Stimulated activated CD4-positive, alpha-beta T cell treated with anti-CD3 and anti-CD28 coated beads, Interleukin-12 subunit alpha, Interleukin-12 subunit beta, amount 100 ng/mL, for 4 hours (primary cell): ENCODE measurements at places on chromosomes 3 and 15.

DNA sequence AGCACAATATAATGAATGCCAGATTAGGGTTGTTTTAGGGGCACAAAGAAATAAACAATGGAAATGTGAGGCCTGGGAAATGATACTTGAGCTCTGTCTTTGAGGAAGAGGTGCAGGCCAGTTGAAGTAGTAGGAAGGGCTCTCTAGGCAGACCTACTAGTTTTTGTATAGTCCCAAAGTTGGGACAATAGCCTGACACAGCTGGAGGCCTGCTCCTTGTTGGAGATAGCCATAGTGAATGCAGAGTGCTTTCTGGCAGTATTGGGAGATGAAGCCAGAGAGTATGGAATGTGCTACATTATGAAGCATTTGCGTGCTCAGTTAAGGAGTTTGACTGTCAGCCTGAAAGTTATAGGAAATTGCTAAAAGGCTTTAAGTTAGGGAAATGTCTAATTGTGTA, 251.2 kb upstream of the ZPLD1 start:
- no peak for DNase-seq

GRCh38 chr3:128489674-128489926, 3.4 kb downstream of the GATA2 start:
- no peak for DNase-seq

DNA sequence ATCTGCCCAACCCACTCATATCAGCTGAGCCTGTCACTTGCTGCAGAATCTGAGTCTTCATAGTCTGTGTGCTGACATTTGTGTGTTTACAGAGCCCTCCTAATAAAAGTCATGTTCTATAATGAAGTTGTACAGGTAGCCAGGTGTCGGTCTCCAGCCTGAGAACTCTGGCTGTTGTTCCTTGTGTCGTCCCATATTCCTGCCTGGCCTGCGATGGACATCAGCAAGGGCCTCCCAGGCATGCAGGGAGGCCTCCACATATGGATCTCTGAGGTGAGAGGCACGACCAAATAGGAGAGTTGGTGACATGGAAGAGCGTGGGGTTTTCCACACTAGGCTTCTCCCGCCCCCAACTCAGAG, 2.9 kb downstream of the VILL start:
- DNase-seq, result no peak

GRCh38 chr3:149657321-149657925, 402 bp downstream of the WWTR1 start:
- peak; percentile 4 for DNase-seq

- peak; percentile 62 for DNase-seq
Measured at GRCh38 chr15:24954783-24955530, at the start of the genes SNRPN and SNURF. TSS of gene SNRPN (plus strand) at chr15:24954987. CDS start at chr15:24974454, 19,467 bp downstream. TSS of gene SNURF (plus strand) at chr15:24954987. CDS start at chr15:24955049, 62 bp downstream.

DNA sequence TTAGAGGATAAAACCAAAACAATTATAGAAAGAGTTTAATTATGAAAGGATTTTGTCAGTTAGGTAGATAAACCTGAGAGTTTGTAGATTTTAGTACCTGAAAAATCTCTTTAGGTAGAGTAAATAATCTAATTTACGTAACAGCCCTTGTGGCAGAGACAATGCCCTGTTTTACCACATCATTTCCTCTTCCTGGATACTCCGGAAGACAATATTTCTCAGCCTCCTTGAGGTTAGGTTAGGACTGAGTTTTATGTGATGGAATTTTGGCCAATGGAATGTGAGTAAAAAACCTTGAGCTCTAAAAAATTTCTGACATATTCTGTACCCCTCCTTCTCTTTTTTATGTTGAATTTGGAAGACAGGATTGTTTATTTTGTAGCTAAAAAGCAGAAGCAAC, 50.7 kb upstream of the TPRG1 start:
- no peak for DNase-seq

- DNase-seq, result no peak
Measured at GRCh38 chr3:180926526-180926925, 14.1 kb downstream of the FXR1 start.

DNA sequence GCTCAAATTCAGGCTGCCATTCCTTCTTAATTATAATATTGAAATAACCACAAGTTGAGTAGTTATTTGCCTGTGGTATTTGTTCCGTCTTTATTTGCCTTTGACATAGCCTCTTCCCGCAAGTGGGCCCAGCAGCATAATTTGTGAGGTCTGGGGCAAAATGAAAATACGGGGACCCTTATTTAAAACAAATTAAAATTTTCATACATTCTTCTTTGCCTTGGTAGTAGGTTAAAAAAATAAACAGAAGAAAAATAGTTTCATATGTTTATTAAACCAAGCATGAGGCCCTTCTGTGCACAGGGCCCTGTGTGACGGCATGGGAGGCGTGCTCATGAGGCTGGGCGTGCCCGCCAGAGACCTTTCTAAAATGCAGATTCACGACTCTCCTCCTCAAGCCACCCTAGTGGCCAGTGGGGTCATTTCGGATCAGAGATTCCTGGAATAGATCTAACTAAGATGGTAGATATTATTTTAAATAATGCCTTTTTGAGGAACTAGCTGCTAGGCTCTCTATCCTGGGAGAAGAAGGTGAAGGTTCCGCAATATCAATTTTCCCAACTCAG, 35.4 kb downstream of the MASP1 start:
- DNase-seq, result no peak

- DNase-seq, result no peak
Measured at GRCh38 chr3:87949189-87949878, 109.5 kb downstream of the CGGBP1 start.

- no peak for DNase-seq
Measured at GRCh38 chr15:71195242-71195641, 80.0 kb downstream of the THSD4 start.

DNA sequence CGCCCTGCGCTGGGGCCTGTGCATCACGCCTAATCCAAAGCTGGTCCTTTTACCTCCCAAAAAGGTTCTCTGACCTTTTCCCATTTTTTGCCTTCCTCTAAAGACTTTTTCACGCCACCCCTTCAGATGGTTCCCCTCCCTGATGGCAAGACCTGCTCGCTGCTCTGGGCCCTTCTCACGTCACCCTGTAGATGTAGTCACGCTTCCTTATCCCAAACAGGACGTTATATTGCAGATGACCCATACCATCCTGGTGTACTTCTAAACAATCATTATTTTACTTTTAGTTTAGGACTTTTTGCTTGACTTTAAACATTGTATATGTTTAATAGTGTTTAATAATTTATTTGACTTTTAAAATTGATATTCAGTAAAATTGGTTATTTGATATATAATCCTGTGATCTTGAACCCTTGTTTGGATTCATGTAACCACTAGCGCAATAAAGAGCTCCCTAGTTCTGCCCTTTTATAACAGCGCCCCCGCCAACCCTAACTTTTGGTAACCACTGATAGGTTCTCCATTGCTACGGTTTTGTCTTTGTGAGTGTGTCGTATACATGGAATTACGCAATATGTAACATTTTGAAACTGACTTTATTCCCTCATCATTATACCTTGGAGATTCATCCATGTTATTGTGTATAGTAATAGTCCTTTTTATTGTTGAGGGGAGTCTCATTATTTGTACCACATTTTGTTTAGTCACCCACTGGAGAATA, 159.0 kb upstream of the CHRNA7 start:
- DNase-seq, result no peak

DNA sequence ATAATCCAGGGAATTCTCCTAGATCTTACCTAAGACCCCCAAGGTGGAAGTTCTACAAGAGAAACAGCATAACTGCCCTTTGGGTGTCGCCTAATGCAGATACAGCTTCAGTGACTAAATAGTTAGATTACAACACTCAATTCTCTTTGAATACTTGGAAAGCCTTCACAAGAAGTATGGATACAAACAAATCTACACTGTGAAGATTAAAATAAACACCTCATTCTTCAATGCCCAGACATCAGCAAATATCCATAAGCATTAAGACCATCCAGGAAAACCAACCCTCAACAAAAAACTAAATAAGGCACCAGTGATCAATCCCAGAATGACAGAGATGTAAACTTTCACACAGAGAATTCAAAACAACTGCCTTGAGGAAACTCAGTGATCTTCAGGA, 963.2 kb downstream of the PLOD2 start:
- DNase-seq, result no peak

- DNase-seq, result no peak
Measured at GRCh38 chr15:81492969-81493645, 119.1 kb upstream of the TMC3 start.

DNA sequence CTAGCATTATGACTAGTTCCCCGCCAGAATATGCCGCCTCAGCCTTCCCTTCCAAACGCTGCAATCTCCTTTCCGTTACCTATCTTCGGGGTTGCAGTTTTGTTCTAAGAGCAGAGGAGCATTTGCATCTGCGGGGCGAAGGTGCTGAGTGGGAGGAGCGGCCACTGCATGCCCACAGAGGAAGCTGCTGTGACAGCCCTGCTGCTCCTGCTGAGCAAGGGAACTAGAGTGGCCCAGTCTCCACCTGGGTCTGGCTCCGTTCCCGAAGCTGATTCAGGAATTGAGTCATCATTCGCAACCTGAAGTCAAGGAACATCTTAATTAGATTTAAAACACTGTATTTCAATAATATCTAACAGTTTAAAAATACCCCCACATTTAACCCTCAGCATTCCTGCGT, 98.2 kb upstream of the TJP1 start:
- no peak for DNase-seq

- DNase-seq, result no peak
Measured at GRCh38 chr3:126057936-126058335, 26.0 kb downstream of the SLC41A3 start.

- DNase-seq, result no peak
Measured at GRCh38 chr3:147462856-147463255, 53.7 kb downstream of the ZIC1 start.

- no peak for DNase-seq
Measured at GRCh38 chr15:27486051-27486450, 515.1 kb downstream of the GABRG3 start.

GRCh38 chr3:148992027-148992634, 791 bp downstream of the GYG1 start:
- DNase-seq, result no peak

GRCh38 chr3:32989171-32989570, 37.7 kb downstream of the CCR4 start:
- no peak for DNase-seq

DNA sequence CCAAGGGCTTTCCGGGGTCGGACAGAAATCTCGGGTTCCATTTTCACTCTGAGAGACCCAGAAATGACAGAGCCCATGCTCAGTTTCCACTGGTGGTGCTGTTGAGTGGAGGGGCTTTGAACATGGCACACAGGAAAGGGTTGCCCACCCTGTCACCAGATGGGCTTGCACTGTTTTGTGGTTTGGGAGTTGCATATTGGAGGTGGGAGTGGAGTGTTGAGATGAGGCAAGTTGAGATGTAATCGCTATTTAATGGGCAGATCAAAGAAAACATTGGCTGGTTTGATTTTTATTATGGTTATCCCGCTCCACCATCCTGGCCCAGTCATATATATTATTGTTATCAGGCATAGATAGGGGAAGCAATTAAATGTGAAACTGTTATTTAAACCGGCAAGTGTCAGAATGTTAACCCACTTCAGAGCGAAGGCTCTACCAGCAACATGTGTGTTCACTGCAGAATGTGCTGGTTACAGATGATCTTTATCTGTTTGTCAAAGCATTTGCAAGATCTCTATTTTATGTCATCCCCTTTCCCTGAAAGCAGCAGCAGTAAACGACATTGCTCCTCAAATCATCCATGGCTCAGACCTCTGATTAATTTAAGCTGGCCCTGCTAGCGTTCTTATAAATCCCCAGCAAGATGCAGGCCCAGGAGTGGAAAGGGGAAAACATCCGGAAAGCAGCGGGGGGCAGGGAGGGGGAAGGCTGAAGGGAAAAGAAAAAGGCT, 58.3 kb upstream of the TSEN2 start:
- DNase-seq, result no peak

- DNase-seq, result no peak
Measured at GRCh38 chr3:29557186-29557585, 276.3 kb downstream of the RBMS3 start.

DNA sequence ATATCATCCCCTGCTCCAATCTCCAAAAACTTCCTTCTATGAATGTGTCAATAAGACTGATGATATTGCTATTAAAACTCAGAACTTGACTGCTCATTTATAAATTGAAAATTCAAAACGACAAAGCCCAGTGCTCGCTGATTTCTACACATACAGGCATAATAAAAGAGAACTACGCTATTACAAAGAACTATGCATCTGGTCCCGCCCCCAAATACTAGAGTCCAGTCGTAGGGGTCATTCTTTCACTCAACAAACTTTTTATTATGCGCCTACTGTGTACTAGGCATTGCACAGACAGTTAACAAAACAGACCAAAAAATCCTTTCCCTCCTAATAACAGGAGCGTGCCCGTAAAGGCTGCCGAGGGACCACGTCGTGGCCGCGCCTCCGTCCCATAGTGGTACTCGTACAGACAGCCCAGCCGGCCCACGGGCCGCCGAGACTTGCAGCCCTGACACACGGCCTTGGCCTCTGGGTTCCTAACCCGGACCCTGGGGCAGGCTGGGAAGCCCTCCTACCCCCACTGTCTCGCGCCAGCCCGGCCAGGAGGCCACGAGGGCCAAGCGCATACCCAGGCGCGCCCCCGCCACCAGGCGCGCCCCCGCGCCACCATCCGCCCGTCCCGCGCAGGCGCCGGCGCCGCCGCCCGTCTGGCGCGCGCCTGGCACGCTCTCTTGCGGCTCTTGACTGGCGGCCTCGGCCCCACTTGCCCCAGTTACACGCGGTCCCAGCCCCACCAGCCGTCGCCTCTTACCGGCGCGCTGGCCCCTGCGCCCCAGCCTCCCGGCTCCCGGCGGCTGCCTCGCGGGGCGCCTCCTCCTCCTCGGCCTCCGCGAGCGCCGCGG, 757 bp downstream of the AVEN start:
- peak; percentile 71 for DNase-seq

DNA sequence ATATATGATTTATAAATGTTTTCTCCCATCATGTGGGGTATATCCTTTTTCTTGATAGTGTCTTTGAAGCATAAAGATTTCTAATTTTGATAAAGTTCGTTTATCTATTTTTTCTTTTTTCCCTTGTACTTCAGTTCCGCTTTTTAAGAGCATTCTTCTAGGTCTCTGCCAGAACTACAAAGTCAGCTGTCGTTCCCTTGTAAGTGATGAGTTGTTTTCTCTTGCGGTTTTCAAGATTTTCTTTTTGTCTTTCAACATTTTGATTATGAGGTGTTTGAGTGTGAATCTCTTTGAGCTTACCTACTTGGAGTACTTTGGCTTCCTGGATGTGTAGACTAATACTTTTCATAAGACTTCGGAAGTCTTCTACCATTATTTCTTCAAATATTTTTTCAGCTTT, 9.3 kb upstream of the PRICKLE2 start:
- no peak for DNase-seq

DNA sequence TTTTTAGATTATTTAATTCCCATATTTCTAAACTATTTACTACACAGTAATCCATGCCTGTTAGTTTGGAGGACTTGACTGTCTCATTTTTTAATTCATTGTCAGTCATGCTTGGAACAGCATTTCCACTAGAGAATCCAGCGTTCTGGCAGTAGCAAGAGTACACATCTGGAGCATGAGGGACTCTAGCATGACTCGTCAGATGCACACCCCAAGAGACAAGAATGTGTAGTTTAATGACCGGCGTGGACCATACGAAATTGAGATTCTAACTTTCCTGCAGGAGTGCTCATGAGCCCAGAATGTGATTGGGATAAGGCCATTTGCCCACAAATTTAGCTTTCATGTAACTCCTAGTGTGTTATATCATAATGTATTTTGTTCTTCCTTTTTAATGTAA, 48.9 kb downstream of the ASB7 start:
- DNase-seq, result no peak

- no peak for DNase-seq
Measured at GRCh38 chr3:171712171-171712938, 97.9 kb downstream of the PLD1 start.

GRCh38 chr15:59165726-59166125, 40.9 kb upstream of the LDHAL6B start:
- no peak for DNase-seq
